ENCODE measurements at places on chromosomes 12 and 14. TPM values are rescaled to one million over a fixed set of nuclear protein-coding genes. Genes with fewer than 3 reads are reported as not detected.

The GALNT9 gene
- 0.49 TPM for total RNA-seq

The SOX5 gene
- total RNA-seq: 12.8 TPM

The VAMP1 gene
- 26.6 TPM for total RNA-seq

The TEDC1 gene
- total RNA-seq: 12.6 TPM

The DBX2 gene
- 0.08 TPM for total RNA-seq

The KLRC4 gene
- total RNA-seq: not detected

The TPH2 gene
- total RNA-seq: not detected

The SOAT2 gene
- not detected for total RNA-seq

The FGD4 gene
- total RNA-seq: 55.6 TPM

All from fibroblast of the aortic adventitia (primary cell).